Panc1 (cell line): ENCODE measurements at places on chromosomes 6 and 20.

DNA sequence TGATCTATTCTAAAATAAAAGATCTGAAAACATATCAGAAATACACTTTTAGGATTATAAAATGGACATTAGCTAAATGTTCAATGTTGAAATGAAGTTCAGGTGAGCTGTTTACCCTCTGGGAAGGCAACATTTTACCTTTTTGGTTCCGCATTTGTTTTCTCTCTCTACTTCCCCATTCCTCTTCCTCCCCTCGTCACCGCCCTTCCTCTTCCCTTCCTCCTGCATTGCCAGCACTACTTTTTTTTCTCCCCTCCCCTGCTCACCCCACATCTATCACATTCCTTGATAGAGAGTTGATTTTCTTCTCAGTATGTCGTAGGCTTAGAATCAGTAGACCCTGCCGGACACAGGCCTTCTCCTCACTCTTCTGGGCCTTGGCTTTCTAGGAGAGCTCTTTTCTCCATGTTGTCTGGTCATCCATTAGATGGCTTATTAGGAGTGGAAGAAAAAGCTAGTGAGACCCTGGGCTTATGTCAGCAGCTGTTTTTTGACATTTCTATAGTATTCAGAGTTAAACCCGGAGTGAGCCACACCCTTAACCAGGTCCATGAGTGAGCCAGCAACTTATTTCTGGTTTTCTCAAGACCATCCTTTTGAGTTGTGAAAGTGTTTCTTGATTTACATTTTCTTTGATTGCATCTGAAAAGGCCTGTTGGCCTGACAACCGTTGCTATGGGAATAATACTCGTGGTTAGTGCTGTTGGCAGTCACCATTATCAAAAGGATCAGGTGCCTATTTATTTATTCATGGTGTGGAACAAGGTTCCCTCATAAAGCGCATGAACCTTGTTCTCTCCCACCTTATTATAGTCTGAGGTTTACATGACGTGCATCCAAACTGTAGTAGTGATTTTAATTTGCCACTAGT, 90.9 kb downstream of the DTD1 start:
- no peak for DNase-seq

DNA sequence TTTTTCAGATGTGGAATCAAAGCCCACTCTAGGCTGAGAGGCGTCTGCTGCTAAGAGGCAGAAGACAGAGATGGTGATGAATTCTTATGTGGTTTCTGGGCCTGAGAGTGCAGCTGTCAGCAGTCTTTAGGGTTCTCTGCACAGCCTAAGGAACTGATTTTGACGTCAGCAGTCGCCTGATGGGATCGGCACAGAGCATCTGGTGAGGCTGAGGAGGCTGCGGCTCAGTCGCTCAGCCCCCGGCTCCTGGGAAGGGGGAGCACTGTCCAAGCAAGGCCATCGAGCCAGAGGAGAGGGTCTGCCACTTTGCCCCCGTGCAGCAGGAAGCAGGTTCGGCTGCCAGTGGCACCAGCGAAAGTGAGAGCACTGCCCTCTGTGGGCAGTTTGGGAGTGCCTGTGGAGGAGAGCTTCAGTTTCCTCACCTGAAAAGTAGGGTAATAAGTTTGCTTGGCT, 92.5 kb downstream of the TCP11 start:
- DNase-seq: no peak

DNA sequence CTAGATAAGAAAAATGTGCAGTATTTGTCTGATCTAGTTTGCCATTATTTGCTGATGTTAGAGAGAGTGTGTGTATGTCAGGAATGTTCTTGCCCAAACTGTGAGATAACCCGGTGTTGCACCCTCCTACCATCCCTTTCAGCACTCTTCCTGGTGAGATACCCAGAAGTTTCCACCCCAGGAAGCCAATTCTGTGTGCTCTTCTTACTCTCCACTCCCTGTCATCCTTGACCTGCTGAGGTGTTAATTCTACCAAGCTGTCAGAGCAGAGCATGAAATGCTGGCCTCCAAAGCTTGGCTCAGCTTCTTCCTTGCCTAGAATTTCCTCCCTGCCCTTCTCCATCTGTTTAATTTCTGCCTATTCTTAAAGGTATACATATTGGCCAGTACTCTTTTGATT, 237.3 kb upstream of the CNR1 start:
- no peak for DNase-seq

DNA sequence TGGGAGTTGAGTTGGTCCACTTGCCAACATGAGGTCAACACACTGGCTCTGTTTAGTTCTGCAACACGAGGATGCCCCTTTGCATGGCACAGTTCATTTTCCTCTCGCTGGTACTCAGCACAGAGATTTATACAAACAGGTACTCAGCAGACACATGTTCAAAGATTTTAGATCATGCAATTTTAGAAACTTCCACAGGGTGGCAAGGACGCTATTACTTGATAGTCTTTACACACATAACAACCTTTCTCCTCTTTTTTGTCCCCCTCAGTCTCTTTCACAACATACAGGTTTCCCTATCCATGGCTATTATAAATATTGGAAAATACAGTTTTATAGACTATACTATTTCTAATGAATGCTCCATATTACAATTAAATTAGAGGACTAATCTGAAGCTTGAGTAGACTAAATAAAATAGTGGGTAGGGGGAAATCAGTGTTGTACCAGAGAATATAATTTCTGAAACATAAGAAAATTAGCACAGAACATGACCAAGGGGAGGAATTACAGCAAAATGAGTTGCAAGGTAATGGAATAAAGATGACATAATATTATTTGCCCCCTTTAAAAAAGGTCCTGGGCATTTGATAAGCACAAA, 331.8 kb upstream of the BTBD3 start:
- no peak for DNase-seq

DNA sequence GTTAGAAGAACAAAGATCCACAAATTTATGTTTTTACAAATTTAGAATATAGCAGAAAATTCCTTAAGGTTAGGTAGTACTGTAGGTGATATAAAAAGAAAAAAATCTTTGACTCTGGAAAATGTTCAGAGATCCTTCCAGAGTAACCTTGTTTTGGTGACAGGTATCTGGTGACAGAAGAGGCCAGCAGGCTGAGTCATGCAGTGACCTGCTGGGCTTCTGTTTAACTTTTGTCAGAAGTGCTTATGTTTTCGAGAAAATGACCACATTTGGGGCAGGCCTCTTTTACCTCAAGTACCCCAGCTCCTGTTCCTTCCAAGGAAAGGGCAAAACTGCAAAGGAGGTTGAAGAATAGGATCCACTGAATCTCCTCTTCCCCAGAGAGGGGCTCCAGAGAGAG, 10.5 kb upstream of the CLDN20 start:
- DNase-seq: no peak

- no peak for DNase-seq
Measured at GRCh38 chr6:48541649-48542048, 430.7 kb upstream of the PTCHD4 start.

DNA sequence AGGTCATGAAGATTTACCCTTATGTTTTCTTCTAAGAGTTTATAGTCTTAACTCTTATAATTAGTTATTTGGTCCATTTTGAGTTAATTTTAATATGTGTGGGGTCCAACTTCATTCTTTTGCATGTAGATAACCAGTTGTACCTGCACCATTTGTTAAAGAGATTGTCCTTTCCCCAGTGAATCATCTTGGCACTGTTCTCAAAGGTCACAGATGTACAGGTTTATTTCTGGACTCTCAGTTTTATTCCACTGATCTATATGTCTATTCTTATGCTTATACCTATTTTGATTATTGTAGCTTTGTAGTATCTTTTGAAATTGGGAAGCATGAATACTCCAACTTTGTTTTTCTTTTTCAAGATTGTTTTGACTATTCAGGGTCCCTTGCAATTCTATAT, 44.1 kb downstream of the ZHX3 start:
- DNase-seq: no peak

DNA sequence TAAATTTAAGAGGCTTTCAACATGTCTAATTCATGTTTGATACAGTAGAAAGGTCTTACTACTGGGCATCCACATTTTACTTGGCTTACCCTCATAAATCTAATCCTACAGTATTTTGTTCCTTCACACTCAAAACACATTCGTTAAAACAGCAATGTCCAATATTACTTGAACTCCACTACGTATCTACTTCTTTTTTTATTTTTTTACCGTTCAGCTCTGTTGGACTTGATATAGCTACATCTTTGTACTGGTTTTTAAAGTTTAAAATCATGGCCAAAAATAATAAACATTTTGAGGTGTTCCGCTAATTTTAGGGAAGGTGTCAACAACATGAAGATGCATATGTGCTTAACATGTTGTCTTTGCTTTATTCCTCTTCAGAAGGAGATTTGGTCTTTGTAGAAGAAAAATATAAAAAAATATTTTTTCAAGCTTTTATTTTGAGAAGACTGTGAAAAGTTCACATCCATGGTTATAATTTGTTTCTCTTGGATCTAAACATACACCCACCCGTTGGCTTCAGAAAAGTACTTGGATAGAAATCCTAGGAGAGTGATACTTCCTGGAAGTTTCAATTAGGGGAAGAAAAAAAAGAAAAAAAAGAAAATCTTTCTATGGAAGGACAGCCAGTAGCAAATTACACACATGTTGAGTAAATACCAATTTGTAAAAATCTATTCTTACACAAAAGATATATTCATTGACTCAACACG, 71.5 kb downstream of the EPB41L2 start:
- DNase-seq: no peak

GRCh38 chr6:12420626-12421025, 130.5 kb downstream of the EDN1 start:
- DNase-seq: no peak

- no peak for DNase-seq
Measured at GRCh38 chr6:170261643-170262488, 29.0 kb downstream of the DLL1 start.

GRCh38 chr6:168057836-168058235, 21.2 kb downstream of the FRMD1 start:
- no peak for DNase-seq

DNA sequence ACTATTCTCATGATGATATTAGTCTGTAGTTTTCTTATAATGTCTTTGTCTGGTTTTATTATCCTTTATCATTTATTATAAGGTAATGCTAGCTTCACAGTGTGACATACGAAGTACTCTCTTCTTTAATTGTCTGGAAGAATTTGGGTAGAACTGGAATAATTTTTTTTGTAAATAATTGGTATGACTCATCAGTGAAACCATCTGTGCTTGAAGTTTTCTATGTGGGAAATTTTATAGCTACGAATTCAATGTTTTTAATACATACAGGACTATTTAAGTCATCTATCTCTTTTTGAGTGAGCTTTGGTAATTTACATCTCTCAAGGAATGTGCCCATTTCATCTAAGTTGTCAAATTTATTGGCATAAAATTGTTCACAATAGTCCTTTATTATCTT, 86.3 kb downstream of the SOD2 start:
- DNase-seq: no peak
